ENCODE measurements at places on chromosomes 11 and 22.

GRCh38 chr22:39185601-39186012 is 33.1 kb upstream of the CBX7 start:
- DNase-seq: no peak

GRCh38 chr11:1923201-1923956 is 3.9 kb downstream of the TNNT3 start:
- DNase-seq: no peak

DNA sequence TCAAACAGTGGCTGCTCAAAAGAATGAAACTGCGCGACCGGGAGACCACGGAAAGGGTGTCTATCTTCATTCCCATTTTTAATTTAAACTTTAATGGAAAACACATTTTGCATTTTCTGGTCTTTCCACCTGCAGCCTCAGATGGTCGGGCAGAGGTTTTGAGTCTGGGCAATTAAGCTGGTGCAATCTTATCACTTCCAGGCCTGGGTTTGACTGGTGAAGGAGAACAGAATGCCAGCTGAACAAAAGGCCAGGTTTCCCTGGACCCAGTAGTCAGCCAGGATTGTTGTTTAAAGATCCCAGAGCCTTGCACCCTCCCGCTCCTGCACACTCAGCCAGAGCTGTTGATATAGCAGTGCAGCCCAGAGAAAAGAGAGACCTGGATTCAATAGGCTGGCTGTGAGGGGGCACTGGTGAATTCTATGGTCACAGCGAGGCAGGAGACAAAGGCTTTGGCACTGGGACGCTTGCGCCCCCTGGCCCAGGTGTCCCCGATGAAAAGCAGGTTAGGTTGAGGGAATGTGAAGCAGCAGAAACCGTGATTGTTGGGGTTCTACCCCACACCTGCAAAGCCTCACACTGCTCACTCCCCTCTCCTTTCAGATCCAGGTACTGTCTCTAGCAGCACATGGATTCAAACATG is 83.6 kb downstream of the FLI1 start:
- no peak for DNase-seq

- DNase-seq: no peak
Measured at GRCh38 chr11:47434011-47434786, 8.0 kb upstream of the PSMC3 start.

DNA sequence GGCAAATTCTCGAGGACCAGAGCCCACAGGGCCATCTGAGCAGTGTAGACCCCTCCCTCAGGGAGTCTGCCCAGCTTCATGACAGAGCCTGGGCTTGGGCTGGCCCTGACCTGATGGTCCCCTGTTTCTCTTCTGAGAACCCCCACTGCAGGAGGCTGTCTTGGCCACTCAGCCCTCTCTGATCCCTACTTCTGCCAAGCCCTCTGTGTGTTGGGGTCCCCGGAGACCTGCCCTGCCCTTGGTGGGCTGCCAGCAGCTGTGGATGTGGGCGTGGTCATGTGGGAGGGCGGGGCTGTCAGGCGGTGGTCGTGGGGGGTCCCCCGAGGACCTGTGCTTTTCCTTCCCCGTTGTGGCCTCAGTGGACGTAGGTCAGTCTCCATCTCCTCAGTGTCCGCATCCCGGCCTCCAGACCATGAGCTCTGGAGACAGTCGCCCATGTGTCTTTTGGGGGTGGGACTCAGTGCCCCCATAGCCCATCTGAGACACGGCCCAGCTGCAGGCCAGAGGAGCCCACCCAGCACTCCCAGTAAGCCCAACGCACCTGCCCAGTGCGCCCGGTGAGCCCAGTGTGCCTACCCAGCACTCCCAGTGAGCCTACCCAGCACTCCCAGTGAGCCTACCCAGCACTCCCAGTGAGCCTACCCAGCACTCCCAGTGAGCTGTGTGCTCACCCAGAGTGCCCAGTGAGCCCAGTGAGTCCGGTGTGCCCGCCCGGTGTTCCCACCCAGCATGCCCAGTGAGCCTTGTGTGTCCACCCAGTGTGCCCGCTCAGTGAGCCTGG is 409.2 kb downstream of the TBC1D22A start:
- no peak for DNase-seq

- DNase-seq: no peak
Measured at GRCh38 chr11:80960381-80961029, 1519.7 kb upstream of the TENM4 start.

- DNase-seq: no peak
Measured at GRCh38 chr11:92870196-92870832, 99.1 kb upstream of the MTNR1B start.

GRCh38 chr11:91790346-91791170 is 434.1 kb upstream of the FAT3 start:
- no peak for DNase-seq

All from CD14-positive monocyte (primary cell).